ENCODE measurements at places on chromosomes 1 and 21.

DNA sequence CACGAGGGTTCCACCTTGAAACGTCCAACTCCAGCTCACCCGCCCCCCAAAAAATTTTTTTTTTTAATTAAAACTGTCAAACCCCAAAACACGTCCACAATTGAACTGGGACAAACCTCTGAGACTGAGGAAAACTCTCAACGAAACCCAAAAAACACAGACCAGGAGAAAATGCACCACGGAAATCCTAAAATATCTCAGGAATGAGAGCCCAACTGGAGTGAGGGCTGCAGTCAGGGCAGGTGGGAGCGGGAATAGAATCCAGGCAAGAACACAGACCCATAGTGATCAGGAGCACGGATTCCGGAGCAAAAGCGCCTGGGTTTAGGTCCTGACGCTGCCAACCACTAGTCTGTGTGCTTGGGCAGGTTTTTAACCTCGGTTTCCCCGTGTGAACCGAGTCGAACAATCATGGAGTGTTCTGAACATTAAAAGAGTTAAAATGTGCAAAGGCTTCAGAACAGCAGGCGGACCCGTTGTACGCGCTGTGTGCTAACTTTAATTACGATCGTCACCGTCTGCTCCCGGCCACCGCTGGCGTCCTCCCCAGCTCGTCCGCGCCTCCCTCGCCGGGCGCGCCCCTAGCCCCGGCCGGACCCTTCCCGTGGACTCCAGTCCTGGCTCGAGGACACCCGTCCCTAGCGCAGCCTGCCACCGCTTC lies 624 bp downstream of the ARHGAP29 start:
- no peak for DNase-seq

DNA sequence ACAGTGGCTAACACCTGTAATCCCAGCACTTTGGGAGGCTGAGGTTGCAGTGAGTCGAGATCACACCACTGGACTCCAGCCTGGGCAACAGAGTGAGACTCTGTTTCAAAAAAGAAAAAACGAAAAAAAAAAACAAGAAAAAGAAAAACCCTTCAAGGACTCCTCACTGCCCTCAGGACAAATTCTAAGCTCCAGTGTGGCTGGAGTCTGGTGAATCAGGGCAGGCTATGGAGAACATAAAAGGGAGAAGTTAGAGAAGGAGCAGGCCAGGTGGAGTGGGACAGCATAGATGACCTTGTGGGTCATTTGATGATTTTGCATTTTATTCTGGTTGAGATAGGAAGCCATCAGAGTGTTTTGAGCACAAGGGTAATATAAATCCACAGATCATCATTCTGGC lies 12.5 kb upstream of the UAP1 start:
- no peak for DNase-seq

DNA sequence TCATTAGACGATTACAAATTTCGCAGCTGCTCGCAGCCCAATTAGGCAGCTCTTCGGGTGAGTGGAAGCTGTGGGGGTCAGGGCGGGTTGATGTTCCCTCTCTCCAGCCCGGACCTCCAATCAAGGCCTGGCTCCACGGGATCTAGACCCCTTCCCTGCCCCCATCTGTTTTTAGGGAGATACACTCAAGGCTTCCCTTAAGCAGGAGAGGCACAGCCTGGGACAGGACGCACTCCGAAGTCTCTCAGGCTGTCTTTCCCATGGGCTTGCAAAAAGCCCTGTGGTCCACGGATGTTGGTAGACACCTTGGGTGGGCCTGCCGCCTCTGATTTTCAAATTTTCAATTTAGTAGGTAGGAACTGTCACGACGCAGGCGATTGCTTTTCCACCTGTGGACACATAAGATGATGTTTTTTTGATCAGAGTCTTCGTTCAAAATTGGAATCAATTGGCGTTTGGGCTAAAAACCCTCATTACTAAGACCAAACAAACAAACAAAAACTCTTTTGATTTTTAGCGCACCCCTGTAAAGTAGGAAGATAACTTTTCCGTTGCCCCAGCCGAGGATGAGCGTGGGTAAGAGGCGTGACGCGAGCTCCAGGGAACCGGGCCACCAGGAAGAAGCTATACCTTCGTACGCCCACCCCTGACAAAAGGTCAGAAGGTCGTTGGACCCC lies 2.5 kb upstream of the LHX8 start:
- no peak for DNase-seq

DNA sequence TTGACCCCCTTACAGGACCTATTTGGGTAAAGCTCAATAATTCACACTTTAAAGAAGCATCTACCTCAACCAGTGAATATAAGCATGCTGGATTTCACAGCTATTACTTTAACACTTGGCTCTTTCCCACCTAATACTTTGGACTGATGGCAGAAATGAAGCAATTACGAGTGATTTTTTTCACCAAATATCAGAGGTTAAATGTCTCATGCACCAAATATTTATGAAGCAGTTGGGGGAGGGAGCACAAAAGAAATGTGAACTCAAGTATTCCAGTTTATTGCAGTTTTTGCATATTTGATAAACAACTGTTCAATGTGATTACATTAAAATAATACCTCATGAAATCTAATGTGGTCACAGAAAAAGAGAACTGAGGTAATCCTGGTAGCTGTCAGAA lies 223.6 kb downstream of the LRRC7 start:
- peak; percentile 2 for DNase-seq

- no peak for DNase-seq
Observed at GRCh38 chr1:114003431-114003830, 24.2 kb downstream of the OLFML3 start.

GRCh38 chr1:29647581-29647980 lies 411.3 kb downstream of the PTPRU start:
- no peak for DNase-seq

DNA sequence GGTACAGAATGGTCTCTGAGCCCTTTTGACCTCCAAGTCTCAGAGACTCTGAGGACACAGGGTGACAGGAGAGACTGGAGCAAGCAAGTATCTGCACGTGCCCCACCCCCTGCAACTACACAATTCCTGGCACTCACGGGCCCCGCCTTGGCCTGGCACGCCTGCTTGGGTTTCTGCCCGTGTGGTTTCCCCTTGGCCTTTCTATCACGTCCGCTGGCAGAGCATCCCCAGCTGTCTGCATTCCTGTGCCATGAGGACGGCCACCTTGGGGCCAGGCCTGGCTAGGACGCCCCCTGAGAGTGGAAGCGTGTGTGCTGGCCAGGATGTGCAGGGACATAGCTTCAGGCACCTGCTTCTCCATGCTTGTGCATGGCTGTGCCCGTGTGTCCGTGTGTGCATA lies 14.3 kb upstream of the EDN2 start:
- DNase-seq, result peak; percentile 57

DNA sequence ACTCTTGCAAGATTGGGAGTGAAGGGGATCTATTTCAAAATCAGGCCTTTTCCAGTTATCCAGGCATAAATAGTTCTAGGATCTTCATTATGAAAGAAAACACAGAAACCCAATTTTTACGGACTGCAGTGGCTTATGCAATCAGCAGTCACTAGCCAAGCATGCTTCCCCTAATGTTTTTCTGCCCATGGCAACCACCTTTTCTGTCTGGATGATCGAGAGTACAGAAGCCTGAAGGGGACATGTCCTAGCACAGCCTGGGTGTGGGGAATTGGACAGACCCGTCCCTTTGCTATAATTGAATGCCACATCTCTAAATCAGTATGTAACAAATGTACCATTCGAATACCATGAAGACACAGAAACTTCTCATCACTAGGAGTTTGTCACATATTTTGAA lies 29.8 kb upstream of the NCAM2 start:
- no peak for DNase-seq

DNA sequence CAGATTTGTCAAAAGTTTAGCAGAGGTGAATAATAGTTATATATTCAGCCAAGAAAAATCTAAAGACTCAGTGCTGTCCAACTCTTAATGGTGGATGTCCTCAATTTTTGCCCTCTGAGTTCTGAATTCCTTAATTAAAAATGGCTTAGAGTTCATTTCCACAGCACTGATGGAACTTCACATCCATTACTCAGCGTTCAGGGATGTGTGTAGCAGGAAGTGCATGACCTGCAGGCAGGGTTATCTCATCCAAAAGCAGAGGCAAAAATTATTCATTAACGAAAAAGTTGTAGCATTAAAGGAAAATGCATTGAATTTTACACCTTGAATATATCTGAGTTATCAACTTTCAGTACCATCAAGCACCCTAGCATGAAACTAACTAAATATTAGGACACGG lies 96.7 kb downstream of the ZP4 start:
- DNase-seq, result peak; percentile 10

GRCh38 chr1:1540818-1541628 lies 599 bp upstream of the TMEM240 start:
- DNase-seq, result no peak

- no peak for DNase-seq
Observed at GRCh38 chr1:76939050-76939816, 72.0 kb downstream of the ST6GALNAC5 start.

GRCh38 chr1:104856091-104856490 lies 1106.4 kb downstream of the AMY1C start:
- no peak for DNase-seq

DNA sequence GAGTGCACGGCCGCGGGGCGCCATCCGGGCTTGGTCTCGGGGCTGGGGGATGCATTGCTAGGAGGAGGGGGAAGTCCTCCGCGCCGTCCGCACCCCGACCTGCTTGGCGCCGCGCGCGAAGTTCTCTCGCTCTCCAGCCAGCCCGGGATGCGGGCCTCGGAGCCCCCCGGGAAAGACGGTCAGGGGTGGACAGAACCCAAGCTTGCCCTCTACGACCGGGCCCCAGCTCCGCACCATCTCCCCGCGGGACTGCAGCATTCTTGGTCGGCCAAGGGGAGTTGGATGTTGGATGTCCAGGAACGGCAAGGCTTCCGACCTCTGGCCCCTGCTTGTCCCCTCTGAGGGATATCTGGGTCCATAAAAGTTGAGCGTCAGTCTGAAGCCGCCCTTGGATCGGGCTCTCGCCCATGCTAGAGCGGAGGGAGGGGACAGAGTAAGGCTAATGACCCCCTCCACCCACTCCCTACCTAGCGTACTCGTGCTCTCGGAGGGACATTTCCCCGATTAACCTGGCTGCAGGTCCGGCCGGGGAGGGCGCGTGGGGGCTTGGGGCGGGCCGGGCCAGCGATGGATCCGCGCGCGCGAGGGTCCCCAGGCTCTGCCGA lies 522 bp downstream of the DISP3 start:
- DNase-seq, result no peak

DNA sequence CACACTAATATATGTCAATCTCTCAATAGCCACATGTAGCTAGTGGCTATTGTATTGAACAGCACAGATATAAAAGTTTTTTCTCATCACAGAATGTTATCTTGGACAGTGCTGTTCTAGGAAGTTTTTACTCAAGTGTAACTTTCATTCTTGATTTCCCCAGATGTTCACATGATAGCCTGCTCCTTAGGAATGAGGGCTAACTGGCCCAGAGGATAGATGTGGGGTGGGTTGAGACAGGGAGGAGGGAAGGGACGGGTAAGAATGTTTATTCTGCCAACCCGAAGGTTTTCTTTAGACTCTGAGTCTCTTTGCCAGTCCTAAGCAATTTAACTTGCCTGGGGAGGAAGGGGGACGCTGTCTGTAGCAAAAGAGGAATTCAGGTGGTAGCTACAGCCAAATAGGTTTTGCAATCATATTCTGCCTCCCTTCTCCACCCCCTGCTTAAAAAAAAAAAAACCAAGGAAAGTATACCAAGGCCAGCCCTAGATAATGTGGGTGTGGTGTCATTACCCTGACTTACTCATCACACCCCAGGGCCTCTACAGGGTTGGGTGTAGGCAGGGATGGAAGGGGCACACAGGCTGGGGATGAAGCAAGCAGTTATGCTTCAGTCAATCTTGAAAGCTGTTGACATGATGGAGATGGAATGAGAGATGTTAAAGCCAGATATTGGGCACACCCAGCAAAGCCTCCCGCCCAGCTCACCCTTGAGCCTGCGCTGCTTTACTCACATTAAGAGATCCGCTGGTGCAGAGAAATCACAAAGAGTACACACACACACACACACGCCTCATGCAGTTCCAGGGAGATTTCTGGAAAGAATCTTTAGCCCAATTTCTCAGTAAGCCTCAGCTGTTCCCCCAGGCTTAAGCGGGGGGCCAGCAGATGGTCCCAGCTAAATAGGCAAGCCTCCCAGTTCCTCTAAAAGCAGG lies 59.9 kb downstream of the PLXNA2 start:
- DNase-seq, result peak; percentile 94

DNA sequence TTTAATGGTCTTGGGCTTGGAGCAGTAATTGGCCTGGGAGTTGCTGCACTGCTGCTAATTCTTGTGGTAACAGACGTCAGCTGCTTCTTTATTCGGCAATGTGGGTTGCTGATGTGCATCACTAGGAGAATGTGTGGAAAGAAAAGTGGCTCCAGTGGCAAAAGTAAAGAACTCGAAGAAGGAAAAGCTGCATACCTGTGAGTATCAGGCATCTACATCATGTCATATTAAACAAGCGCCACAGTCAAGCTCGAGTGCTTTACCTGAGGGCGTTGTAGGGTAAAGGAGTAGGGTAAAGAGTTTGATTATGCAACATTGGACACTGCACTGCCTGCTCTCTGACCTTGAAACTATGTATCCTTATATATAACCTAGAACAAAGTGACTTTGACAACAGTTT lies 510.6 kb downstream of the NCAM2 start:
- no peak for DNase-seq

DNA sequence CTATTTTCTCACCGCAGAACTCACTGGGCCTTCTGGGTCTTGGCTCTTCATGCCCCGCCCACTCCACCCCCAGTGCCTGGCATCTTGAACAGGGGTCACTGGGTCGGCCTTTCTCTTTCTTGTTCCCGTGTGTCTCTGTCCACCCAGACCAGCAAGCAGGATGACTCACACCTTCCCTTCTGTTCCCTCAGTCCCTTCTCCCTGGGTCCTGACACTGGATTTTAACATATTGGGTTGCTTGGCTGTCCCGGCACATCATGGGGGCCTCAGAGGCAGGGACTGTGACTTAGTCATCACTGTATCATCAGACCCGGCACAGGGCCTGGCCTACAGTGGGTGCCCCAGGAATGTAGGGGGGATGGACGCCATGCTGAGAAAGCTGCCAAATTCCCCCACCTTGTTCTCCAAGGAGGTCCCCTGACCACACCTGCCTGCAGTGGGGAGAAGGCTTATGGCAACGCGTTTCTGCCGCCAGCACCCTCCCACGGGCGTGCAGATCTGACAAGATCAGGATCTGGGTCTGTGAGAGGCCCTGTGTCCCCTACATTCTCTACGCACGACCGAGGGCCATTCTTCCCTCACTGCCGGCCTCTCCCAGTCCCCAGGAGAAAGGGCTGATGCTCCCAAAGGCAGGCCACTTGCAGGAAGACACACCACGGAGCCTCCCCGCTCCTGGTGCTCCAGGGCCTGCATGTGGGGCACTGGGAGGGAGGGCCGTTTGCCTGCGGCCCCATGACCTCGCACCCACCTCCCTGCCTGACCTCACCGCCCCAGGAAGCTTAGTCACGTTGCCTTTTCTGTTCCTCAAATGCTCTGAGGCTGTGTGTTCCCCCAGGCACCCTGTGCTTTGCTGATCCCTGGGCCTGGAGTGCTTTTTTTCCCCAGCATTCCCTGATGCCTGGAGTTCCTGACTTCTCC lies 157.2 kb upstream of the TMEM51 start:
- DNase-seq, result peak; percentile 83

GRCh38 chr1:214402613-214403083 lies 121.7 kb downstream of the SMYD2 start:
- no peak for DNase-seq

GRCh38 chr1:218658899-218659298 lies 313.8 kb downstream of the TGFB2 start:
- DNase-seq, result peak; percentile 43

GRCh38 chr1:50644447-50645105 lies 221.3 kb upstream of the DMRTA2 start:
- DNase-seq, result no peak

Measured in HTR-8/SVneo (cell line).